HL-60 (cell line): ENCODE measurements at places on chromosomes 6 and 20.

DNA sequence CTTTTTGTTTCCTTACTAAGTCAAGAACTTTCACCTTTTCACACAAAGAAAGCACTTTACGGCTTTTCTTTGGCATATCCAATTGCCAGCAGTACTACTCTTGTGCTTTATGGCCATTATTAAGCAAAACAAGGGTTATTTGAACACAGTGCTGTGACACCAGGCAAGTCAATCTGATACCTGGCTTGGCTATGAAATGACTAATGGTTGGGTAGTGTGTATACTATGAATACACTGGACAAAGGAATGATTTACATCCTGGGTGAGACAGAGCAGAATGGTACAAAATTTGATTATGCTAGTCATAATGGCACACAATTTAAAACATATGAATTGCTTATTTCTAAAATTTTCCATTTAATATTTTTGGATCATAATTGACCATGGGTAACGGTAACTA is 22.1 kb upstream of the ADGRF1 start:
- no peak for DNase-seq

GRCh38 chr6:27575594-27576361 is 102.9 kb upstream of the ZNF184 start:
- DNase-seq = no peak

DNA sequence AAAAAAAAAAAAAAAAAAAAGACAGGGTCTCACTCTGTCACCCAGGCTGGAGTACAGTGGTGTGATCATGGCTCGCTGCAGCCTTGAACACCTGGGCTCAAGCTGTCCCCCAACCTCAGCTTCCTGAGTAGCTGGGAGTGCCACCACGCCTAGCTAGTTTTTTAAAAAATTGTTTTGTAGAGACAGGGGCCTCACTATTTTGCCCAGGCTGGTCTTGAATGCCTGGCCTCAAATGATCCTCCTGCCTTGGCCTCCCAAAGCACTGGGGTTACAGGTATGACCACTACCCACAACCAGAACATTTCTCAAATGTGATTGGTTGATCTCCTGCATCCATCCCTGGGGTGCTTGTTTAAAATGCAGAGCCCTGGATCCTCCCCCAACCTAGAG is 5.6 kb upstream of the RBCK1 start:
- DNase-seq = no peak

GRCh38 chr6:134308800-134309199 is 9.1 kb downstream of the SGK1 start:
- DNase-seq = no peak

- DNase-seq = no peak
Measured at GRCh38 chr20:9440892-9441291, 73.5 kb upstream of the LAMP5 start.

GRCh38 chr20:951384-952169 is 35.4 kb upstream of the ANGPT4 start:
- no peak for DNase-seq
